Stimulated activated CD4-positive, alpha-beta T cell treated with anti-CD3 and anti-CD28 coated beads, Interleukin-1b, Interleukin-23, amount 100 ng/mL, for 1 hour (primary cell): ENCODE measurements at places on chromosomes 1 and 21.

DNA sequence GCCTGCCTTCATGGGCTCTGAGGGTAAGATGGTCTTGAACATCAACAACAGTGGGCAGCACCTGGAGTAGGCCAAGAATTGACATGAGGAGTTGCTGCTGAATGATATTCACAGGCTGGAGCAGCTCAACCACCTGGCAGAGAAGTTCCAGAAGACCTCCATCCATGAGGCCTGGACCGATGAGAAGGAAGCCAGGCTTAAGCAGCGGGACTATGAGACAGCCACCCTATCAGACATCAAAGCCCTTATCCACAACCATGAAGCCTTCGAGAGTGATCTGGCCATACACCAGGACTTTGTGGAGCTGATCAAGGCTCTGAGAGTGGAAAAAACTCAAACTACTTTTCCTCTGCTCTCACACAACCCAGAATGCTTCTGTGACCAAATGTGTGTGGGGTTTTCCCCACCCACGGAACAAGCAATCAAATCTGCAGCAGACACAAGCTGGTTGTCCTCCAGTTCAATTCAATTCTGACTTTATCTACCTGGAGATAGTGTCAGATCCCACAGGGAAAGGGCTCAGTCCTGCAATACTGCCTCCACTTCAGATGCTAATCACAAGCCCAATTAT is 12.1 kb upstream of the EPHA10 start:
- DNase-seq, result no peak

- DNase-seq, result no peak
Measured at GRCh38 chr21:38352536-38353219, 95.9 kb downstream of the KCNJ15 start.

- DNase-seq, result peak; percentile 80
Measured at GRCh38 chr1:10960411-10961299, 51.8 kb upstream of the TARDBP start.

- peak; percentile 11 for DNase-seq
Measured at GRCh38 chr1:42957880-42958487, 684 bp downstream of the SLC2A1 start.

GRCh38 chr1:153390938-153391710 is at the start of gene S100A8:
S100A8 (minus strand) TSS chr1:153391073; CDS start chr1:153390535, 538 bp downstream.
- no peak for DNase-seq

DNA sequence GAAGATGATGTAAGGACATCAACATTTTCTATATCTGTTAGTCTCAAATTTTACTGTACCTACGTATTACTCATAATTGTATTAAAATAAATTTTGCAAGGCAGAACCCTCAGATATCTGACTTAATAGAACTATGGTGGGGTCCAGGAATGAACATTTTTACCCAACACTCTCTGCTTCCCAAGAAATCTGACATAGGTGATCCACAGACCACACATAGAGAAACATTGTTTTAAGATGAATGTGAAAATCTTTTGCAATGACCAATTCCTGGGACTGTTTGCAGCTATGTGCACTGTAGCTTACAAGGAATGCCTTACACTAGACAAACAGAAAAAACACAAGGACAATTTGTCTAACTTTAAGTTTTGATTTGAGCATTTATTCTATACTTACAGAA is 645.6 kb upstream of the ADGRL2 start:
- DNase-seq, result no peak

DNA sequence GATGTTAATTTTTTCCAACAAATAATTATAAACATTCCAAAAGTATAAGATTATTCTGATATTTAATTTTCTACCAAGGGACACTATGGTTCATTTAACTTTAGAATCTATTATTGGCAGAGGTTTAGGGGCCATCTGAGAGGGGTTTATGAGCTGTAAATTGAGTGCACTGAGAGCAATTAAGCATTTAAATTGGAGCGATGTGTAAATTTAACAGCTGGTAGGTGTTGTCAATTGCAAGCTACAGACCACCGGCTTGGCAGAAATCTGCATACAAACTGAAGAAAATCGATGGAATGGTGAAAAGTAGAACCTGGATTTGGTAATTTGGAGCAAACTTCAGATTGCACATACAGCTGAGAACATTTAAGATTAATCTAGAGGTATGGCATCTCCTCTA is 55.8 kb upstream of the MTF2 start:
- no peak for DNase-seq

DNA sequence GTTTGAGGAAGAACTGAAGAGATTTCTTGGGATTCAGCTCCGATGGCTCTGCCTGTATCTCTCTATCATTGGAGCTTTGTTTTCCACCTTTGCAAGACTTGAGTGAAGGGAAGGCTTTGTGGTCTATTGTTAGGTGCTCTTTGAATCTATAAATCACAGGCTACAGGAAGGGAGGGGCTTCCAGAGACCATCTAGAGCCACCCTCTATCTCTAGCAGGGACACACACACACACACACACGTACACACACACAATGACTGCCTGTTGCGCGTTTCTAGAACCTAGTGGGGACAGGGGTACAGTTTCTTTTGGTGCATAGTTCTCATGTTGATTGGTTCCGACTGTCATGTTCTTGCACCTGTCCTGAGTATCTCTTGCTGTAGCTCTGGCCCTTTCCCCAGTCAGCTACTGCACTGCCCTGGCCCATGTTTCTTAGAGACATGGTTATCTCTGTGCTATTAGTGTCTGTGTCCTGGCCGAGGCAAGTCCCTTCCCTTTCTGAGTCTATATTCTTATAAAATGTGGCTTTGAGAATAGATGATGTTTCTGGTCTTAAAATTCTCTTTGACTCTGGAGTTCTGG is 60.7 kb downstream of the MAN1C1 start:
- DNase-seq, result no peak
